ENCODE measurements at places on chromosomes 4 and X.

- DNase-seq, result no peak
Observed at GRCh38 chrX:7154041-7154597, 6.2 kb upstream of the PUDP start.

DNA sequence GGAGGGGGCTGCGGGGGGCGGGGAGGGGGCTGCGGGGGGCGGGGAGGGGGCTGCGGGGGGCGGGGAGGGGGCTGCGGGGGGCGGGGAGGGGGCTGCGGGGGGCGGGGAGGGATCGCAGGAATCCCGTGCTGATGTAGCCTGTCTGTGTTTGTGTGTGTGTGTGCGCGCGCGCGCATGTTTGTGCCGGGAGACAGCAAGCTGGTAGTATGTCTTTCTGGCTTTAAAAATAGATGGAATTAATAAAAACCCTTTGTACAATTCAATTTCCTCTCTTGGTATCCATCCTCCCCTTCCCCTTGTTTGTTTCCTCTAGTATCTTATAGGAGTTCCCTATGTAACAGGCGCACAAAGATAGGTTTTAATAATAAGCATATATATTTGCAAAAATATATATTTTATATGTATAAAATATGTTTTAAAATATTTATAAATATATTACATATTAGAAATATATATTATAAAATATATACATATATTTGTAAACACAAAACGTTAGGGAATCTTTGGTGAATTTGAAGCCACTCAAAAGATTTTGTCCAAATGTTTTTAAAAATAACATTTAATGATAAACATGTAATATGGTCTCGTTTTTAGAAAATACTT lies 782 bp downstream of the ARHGAP24 start:
- DNase-seq, result no peak

DNA sequence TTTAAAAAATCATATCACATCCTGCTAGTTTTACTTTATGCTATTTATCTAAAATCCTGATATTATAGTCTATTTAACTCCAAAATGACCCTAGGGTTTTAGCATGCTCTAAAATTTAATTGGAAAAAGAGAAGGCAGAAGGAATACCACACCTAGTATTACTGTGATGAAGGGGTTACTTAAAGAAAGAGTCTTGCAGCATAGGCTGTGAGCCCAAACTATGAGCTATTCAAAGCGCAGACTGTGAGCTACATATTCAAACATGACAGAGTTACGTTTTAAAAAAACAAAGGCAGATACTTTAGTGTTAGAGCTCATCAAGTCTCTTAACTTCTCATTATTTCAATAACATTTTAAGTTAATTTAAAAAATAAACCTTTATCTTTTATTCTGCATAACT lies 247.7 kb upstream of the ETNPPL start:
- DNase-seq, result no peak

DNA sequence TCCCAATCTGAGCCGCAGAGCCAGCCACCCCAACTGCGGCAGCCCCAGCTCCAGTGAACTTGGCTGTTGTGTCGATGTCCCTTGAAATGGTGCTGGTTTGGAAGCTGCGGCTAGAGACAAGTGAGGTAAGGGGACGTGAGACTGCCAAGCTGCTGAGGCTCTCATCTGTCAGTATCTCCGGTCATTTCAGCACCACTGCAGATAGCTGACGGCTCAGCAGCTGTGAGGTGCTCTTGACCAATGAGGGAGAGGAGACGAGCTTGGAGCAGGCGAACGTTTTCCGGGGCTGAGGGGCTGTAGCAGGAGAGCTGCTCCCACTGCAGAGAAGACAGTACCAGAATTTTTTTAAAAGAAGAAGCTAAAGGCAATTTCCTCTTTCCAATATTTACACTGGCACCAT lies 175.5 kb upstream of the CASK start:
- no peak for DNase-seq

DNA sequence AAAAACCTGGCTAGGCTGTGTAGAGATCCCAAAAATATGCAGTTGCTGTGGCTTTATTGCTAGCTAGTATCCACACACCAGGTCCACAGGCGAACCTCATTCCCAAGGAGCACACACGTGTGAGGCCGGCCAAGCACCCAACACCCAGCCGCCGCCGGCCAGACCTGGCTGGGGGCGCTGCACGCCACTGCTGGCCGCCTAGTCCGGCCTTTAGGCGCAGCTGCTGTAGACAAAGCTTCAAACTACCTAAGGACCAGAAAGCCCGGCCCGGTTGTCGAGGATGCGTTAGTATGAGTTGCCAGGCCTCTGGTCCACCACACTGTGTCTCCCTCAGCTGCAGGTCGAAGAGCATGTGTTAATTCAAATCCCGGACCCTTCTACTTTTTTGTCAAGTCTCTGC lies 3.1 kb downstream of the POU3F4 start:
- no peak for DNase-seq

DNA sequence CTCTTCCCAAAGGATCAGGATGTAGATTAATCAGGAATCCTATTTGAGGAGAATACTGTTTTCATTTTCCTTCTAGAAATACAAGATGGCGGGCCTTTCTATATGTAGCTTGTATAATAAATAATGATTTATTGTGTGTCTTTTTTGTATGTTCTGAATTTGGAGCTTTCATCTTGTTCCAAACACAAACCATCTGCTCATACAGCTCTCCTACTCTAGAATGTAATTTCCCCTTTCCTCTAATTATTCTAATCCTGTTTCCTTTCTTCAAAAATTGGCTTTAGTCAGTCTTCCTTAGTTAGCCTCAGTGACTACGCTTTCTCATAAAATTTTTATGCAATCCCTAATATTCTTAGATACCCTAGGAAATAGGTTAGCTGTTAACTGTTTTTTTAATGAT lies 422.2 kb downstream of the INPP4B start:
- no peak for DNase-seq

DNA sequence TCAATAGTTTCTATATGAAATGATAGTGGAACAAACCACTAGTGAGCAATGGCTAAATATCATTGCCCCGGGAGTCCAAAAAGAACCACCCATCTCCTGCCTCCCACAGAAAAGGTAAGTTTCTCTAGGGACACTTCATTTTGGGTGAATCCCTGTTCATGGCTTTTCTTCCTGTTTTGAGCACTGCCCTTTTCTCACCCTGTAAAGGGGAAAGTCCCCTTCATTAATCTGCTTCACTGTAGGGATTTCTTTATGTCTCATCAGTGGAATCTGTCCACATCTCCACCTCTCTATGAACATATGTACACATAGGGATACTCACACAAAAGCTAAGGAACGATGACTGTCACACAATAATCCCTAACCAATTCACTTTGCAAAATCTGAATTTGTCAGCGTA lies 28.6 kb downstream of the MAGED4 start:
- DNase-seq, result no peak

DNA sequence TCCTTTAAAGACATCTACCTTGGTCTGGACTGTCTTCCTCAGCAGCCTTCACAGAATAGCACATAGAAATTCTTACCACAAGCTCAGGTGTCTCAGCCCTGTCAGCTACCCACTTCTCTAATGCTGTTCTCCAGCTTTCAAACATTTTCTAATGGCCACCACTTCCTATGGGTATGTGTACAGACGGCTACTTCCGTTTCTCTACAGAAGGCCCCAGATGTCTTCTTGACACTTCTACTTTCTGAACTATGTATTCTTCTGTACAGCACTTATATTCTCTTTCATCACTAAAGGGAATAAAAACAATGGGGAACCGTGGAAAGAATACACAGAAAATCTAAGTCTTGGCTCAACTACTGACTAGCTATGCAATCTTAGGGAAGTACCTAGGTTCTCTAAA lies 13.3 kb downstream of the OPHN1 start:
- DNase-seq, result no peak

DNA sequence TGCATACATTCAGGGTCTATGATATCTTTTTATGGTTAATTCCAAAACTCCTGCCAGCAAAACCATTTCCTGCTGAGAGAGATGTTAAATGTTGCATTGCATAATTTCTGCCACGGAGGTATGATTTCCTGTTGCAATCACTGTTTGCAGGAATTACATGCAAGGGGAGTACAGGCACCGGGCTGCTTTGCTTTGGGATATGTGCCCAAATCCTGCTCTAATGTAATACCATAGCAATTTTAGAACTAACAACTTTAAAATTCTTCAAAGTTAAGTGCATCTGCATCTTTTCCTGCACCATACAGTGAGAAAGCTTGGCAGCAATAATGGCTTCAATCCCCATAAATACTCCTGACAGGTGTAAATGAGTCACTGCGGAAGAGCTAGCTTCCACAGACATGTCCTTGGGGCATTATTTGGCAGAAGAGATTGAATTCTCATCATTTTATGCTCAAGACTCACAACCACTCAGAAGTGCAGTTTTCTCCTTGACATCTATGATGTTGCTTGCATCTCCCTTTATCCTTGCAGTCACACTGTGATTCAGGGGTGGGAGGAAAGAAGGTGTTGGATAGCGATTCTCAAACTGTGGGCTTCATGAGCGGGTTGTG lies 29.6 kb downstream of the TRIM2 start:
- no peak for DNase-seq

DNA sequence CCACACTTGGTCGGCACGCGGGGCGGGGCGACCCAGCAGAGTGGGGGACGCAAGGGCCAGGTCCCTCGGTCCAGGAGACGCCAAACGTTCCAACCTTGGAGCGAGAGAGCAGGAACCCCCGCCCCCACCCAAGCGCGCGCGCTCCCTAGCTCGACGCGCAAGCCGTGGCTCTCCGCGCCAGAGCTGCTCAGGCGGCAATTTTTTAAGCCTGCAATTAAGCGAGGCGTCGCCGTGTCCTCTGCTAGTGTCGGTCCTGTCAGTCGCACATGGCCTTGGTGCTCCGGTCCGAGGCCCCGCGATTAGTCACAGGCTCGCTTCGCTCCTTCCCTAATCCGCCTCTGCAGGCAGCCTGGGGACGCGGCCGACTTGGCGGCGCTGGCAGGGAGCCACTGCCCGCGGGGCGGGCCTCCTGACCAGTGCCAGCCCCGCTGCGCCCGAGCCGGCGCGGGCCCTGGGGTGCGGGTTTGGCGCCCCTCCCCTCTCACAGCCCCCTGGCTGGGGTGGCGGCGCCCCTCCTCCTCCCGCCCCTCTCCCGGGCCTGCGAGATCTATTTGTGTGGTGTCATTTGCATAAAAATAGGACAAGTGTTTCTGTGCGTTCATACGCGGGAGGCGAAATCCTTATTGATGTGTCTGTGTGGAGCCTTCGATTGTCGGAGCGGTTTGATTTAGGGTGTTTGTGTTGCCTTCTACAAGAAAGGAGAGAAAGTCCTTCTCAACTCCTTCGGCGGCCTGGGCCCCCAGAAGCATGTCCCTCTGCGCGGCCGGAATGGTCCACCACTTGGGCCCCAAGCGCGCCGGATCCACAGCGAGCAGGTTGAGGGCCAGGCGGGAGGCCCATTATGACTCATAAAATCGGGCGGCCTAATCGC lies 9.8 kb upstream of the BCOR start:
- DNase-seq, result no peak

- no peak for DNase-seq
Observed at GRCh38 chr4:83662204-83662603, 126.3 kb downstream of the GPAT3 start.

Measured in activated naive CD4-positive, alpha-beta T cell treated with anti-CD3 and anti-CD28 coated beads, Interleukin-2, amount 50 U/mL, for 72 hours (primary cell).